GM23248 (cell line): ENCODE measurements at places on chromosomes 16 and 17. TPM values are rescaled to one million over a fixed set of nuclear protein-coding genes. Genes with fewer than 3 reads are reported as not detected.
A peak's percentile ranks its signal among the peaks of the same experiment; 100 is the strongest.

DNA sequence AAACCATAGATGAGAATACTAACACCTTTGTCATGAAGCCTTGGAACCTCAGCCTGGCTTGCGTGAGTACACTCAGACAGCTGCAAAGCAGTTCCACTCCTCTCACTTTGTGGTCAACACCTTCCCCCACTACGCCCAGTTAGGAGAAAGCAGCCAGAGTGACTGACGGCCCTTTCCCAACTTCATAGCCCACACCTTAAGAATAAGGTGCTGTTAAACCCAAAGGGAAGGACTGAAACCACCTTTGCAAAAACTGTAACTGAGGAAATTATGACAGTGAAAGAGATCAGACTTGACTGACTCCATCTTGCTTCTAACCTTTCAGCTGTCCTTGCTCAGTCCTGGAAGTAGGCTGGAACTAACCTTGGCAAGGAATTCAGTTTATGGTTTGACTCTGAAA is 13.7 kb downstream of the N4BP1 start:
- DNase-seq = no peak
- no peak overlapping the region for H3K27ac ChIP-seq
- H3K4me1 ChIP-seq = peaks cover 6% of the 10 kb centered on the region
- no peaks in the 10 kb centered on the region for H3K36me3 ChIP-seq
- H3K27me3 ChIP-seq = no peaks in the 10 kb centered on the region

Gene NDRG4
- polyA plus RNA-seq = 2.5 and 3.4 TPM in 2 replicates

DNA sequence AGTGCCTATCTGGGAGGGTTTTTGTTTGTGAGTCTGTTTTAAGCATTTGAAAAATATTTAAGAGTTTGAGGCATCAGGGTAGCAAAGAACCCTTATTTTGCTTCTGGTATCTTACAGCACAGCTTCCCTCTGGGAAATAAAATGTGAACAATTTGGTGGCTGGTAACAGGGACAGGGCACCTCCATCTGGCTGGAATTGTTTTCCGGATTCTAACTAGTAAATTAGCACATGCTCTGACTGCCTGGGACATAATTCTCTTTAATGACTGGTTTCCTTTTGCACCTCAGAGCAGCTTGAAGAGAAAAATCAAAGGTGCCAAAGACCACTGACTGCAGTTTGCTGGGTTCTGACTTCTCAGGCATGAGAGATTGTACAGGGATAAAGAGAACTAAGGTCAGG is 469.1 kb downstream of the GRIN2A start:
- no peak overlapping the region for H3K4me3 ChIP-seq
- no peaks in the 10 kb centered on the region for H3K4me1 ChIP-seq
- no peak overlapping the region for H3K27ac ChIP-seq
- no peak for DNase-seq
- H3K36me3 ChIP-seq = no peaks in the 10 kb centered on the region

Gene CCL16
- not detected in 2 replicates for polyA plus RNA-seq

DNA sequence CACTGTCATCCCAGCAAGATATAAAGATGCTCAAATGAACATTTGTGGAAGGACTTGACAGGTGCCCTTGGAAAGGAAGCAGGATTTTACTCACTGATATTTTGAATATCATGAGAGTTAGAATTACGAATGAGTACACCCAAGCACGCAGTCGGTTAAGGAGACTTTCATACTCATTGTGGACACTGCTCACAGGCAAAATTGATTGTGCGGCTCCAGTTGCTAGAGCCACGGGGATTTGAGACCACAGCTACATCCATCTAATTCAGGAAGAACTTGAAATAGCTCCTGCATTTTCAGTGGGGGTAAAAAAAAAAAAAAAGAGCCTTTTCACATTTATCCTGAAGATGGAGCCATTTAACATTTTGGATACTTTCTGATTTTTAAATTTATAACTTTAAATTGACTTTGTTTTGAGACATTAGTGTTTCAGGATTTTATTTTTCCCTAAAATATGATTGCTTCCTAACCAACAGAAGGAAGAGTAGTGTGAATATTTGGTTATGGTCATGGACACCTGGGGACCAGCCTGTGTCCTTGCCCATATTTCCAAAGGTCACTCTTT is 1080.1 kb upstream of the EEF2KMT start:
- H3K4me1 ChIP-seq = no peaks in the 10 kb centered on the region
- H3K27me3 ChIP-seq = no peaks in the 10 kb centered on the region
- H3K4me3 ChIP-seq = no peak overlapping the region
- H3K36me3 ChIP-seq = no peaks in the 10 kb centered on the region
- no peak for DNase-seq

GRCh38 chr16:27195941-27196595 is 7.3 kb upstream of the KDM8 start:
- H3K27ac ChIP-seq = no peak overlapping the region
- H3K4me1 ChIP-seq = no peaks in the 10 kb centered on the region
- H3K4me3 ChIP-seq = no peak overlapping the region

- H3K4me1 ChIP-seq = no peaks in the 10 kb centered on the region
- no peak overlapping the region for H3K4me3 ChIP-seq
- no peaks in the 10 kb centered on the region for H3K27me3 ChIP-seq
- no peak for DNase-seq
- H3K36me3 ChIP-seq = no peaks in the 10 kb centered on the region
- H3K27ac ChIP-seq = no peak overlapping the region
Measured at GRCh38 chr16:53920988-53921387, 217.0 kb downstream of the FTO start.

GRCh38 chr16:57984443-57985203 is 13.7 kb upstream of the CNGB1 start:
- DNase-seq = peak; percentile 59
- H3K36me3 ChIP-seq = no peaks in the 10 kb centered on the region
- peaks cover 9% of the 10 kb centered on the region; the same call in 1 of the 2 replicates for H3K27me3 ChIP-seq
- no peaks in the 10 kb centered on the region for H3K4me1 ChIP-seq

DNA sequence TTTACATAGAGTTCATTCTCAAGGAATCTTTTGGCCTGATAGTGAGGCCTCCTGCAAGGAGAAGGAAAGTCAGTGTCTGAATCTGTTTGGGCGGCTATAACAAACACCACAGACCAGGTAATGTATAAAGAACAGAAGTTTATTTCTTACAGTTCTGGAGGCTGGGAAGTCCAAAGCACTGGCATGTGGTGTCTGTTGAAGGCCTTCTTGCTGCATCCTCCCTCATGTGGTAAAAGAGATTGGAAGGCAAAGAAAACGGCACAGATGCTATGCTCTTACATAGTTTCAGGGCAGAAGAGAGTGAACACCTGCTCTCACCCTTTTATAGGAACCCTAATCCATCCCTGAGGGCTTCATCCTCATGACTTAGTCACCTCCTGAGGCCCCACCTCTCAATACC is 31.2 kb upstream of the DNAJA2 start:
- H3K27me3 ChIP-seq = no peaks in the 10 kb centered on the region
- no peaks in the 10 kb centered on the region for H3K36me3 ChIP-seq
- H3K4me1 ChIP-seq = no peaks in the 10 kb centered on the region
- no peak overlapping the region for H3K4me3 ChIP-seq

Gene SULT1A1
- not detected in 2 replicates for polyA plus RNA-seq

Gene POLR2A
- polyA plus RNA-seq = 74.1 and 75.7 TPM in 2 replicates

GRCh38 chr16:2331199-2331930 is 9.2 kb downstream of the ABCA3 start:
- H3K27ac ChIP-seq = no peak overlapping the region
- DNase-seq = no peak
- H3K4me3 ChIP-seq = no peak overlapping the region
- H3K36me3 ChIP-seq = no peaks in the 10 kb centered on the region
- H3K27me3 ChIP-seq = peaks cover 6% of the 10 kb centered on the region; the same call in 1 of the 2 replicates

Gene CD300H
- polyA plus RNA-seq = not detected in 2 replicates

Gene GAS2L2
- 0.06 TPM in 1 of 2 replicates, not detected in the other for polyA plus RNA-seq

Gene QPRT
- polyA plus RNA-seq = 0.27 and 0.85 TPM in 2 replicates
